ENCODE measurements at places on chromosomes 1 and 21.

DNA sequence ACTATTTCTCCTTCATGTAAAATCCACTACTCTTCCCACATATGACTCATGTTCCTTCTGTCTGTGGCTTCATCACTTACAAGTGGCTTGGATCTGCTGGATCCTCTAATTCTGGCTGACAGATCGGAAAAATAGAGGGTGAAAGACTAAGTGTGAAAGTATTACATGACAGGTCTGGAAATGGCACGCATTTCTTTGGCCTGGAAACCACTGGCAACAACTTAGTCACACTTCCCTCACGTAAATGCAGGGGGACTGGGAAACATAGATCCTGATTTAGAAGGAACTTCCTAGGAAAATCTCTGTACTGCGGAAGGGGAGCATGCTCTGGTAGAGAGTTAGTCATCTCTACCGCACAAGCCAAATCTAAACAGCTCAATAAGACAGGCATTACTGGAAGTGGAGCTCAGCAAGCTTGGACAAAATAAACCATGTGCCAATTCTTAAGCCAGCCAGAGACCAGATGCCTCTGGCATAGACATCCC, 305.4 kb upstream of the PTBP2 start:
- no peak overlapping the region for H3K4me3 ChIP-seq
- H3K36me3 ChIP-seq = no peaks in the 10 kb centered on the region
- DNase-seq = peak; percentile 81
- H3K4me1 ChIP-seq = peaks cover 17% of the 10 kb centered on the region
- no peaks in the 10 kb centered on the region for H3K27me3 ChIP-seq

GRCh38 chr1:196308176-196308575, 300.1 kb downstream of the KCNT2 start:
- H3K4me3 ChIP-seq = no peak overlapping the region
- H3K36me3 ChIP-seq = no peaks in the 10 kb centered on the region
- H3K27ac ChIP-seq = no peak overlapping the region
- no peaks in the 10 kb centered on the region for H3K4me1 ChIP-seq
- H3K27me3 ChIP-seq = no peaks in the 10 kb centered on the region

DNA sequence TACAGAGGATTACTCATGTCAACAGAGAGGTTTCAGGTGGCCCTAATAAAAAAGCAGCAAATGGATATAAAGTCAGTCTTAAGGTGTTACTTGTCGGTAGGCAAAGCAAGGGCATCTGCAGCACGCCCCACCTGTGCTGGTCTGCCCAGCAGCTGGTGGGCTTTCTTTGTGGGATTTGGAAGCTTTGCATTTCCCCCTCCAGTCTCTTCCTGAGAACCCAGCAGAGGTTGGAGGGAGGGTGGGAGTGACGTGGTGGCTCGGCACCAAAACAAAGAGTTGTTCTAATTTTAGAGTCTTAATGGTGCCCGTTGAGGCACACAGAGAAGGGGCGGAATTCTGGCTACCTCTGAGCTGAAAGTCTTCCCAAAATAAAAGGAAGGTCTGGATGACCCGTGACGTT, 4.8 kb upstream of the PCBP3 start:
- H3K4me1 ChIP-seq = peaks cover 36% of the 10 kb centered on the region
- H3K4me3 ChIP-seq = no peak overlapping the region
- no peak for DNase-seq
- no peaks in the 10 kb centered on the region for H3K27me3 ChIP-seq
- no peak overlapping the region for H3K27ac ChIP-seq
- peaks cover 2% of the 10 kb centered on the region for H3K36me3 ChIP-seq

- no peak overlapping the region for H3K4me3 ChIP-seq
- no peaks in the 10 kb centered on the region for H3K27me3 ChIP-seq
Observed at GRCh38 chr21:18760247-18760646, 356.7 kb upstream of the TMPRSS15 start.

DNA sequence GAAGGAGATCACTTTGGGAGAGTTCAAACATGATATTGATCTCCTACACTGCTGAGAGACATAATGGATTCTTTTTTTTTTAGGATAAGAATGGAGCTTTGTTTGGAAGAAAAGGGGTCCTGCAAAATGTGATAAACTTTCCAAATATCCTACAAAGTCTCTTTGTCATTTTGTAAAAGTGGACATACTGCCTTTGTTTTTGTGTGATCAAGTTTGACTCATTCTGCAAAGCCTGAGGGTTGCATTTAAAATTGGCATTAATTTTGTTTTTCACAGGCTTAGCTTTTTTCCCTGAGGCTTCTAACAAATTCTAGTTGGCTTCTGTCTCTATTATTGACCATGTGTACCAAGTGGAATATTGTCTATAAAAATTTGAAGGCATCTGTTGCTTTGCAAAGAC, 113.2 kb downstream of the AK5 start:
- no peaks in the 10 kb centered on the region for H3K27me3 ChIP-seq
- DNase-seq = no peak
- H3K4me1 ChIP-seq = no peaks in the 10 kb centered on the region
- H3K4me3 ChIP-seq = no peak overlapping the region
- no peak overlapping the region for H3K27ac ChIP-seq

- H3K4me3 ChIP-seq = no peak overlapping the region
- H3K27ac ChIP-seq = no peak overlapping the region
- DNase-seq = no peak
- no peaks in the 10 kb centered on the region for H3K4me1 ChIP-seq
- H3K36me3 ChIP-seq = no peaks in the 10 kb centered on the region
- H3K27me3 ChIP-seq = no peaks in the 10 kb centered on the region
Observed at GRCh38 chr1:245110406-245110805, 44.4 kb upstream of the KIF26B start.

GRCh38 chr1:19467199-19468187, 17.8 kb downstream of the CAPZB start:
- peaks cover 26% of the 10 kb centered on the region for H3K4me1 ChIP-seq
- DNase-seq = no peak
- peaks cover 60% of the 10 kb centered on the region for H3K36me3 ChIP-seq
- H3K27ac ChIP-seq = no peak overlapping the region
- no peaks in the 10 kb centered on the region for H3K27me3 ChIP-seq
- H3K4me3 ChIP-seq = no peak overlapping the region

GRCh38 chr1:178651742-178652141, 73.3 kb upstream of the RALGPS2 start:
- no peak overlapping the region for H3K27ac ChIP-seq
- H3K4me3 ChIP-seq = no peak overlapping the region
- no peaks in the 10 kb centered on the region for H3K36me3 ChIP-seq

- no peak for DNase-seq
- no peak overlapping the region for H3K27ac ChIP-seq
- H3K36me3 ChIP-seq = peaks cover 65% of the 10 kb centered on the region
- no peaks in the 10 kb centered on the region for H3K27me3 ChIP-seq
Observed at GRCh38 chr21:37231249-37231645, 35.9 kb downstream of the VPS26C start.

- H3K36me3 ChIP-seq = peaks cover 28% of the 10 kb centered on the region
- peak overlapping the region; percentile 73 for H3K4me3 ChIP-seq
- peak overlapping the region; percentile 88 for H3K27ac ChIP-seq
- H3K4me1 ChIP-seq = peaks cover 27% of the 10 kb centered on the region
Observed at GRCh38 chr1:28370239-28371009, 884 bp downstream of the PHACTR4 start.

DNA sequence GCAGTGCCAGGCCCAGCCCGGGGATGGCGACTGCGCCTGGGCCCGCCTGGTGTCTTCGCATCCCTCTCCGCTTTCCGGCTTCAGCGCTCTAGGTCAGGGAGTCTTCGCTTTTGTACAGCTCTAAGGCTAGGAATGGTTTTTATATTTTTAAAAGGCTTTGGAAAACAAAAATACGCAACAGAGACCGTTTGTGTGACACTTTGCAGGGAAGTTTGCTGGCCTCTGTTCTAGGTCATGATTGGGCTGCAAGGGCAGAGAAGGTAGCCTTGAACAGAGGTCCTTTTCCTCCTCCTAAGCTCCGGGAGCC, 719 bp downstream of the SOD1 start:
- peak overlapping the region; percentile 96 for H3K4me3 ChIP-seq
- H3K27me3 ChIP-seq = no peaks in the 10 kb centered on the region
- H3K4me1 ChIP-seq = peaks cover 13% of the 10 kb centered on the region

- no peaks in the 10 kb centered on the region for H3K36me3 ChIP-seq
- no peaks in the 10 kb centered on the region for H3K27me3 ChIP-seq
Observed at GRCh38 chr1:4628992-4629391, 25.4 kb upstream of the AJAP1 start.
